T-helper 17 cell (primary cell): ENCODE measurements at places on chromosomes 5 and 9.

DNA sequence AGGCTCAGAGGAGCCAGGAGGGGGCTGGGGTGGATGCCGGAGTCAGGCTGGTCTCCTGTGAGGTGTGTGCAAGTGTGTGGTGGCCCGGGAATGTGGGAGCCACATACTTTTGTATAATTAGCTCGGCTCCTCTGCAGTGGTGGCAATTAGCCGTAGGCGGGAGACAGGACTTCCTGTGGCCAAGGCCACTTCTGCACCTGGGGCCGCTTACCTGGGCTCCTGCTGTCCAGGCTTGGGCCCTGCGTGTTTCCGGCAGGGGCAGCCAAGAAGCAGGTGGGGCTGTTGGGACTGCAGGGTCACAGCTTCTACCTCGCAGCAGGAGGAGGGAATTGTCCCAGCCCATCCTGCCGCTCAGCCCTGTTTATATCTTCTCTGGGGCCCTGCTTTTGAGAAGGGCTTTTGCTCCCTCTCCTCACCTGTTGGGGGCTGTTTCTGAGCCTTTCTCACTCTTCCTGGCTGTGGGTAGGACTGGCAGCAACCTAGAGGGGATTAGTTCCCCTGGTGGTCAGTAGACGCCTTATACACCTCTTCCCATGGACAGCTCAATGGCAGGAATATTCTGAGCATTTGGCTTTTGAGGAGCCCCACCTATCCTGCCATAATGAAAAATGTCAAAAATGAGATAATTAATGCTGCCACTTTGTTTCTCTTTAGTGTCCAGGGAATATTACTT, 145.4 kb upstream of the PITX1 start:
- DNase-seq, result no peak

DNA sequence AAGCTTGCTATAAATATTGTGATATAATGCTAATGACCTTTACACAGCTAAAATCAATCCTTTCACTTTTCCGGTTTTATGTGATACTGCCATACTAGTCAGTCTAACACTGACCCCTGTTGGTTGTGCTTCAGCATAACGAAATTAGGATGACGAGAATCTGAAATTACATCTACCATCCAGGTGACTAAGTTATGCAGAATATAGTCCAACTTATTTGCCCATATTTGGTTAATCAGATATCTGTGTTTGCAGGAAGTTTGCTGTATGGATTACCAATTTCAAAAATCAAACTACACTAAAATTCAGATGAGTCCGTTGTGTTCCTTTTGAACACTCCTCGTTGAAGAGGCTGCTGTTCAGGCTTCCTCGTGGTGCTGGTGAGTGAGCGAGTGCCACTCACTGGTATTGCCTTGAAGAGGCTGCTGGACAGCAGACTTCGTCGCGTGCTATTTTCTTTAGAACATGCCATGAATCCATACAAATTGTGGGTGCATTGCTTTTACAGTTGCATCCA, 32.5 kb downstream of the TENT4A start:
- DNase-seq, result no peak

GRCh38 chr5:74476046-74476818, 164.3 kb downstream of the ENC1 start:
- DNase-seq, result no peak

DNA sequence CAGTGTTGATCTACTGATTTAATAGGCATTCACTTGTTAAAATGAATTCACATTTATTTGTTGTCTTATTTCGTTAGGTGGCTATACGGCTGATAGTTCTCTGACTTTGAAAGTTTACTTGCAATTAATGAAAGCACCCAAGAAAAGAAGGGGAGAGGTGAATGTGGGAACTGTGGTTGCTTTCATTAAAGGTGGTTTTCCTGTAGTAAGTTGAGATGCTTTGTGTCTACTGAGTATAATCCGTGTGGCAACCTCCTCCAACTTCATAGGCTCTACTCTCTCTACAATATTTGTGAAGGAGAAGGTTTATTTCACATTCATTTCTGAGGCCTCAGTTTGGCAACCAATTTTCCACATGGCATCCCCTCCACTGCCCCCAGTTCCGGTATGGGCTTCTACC, 12.8 kb upstream of the MACIR start:
- DNase-seq, result no peak

DNA sequence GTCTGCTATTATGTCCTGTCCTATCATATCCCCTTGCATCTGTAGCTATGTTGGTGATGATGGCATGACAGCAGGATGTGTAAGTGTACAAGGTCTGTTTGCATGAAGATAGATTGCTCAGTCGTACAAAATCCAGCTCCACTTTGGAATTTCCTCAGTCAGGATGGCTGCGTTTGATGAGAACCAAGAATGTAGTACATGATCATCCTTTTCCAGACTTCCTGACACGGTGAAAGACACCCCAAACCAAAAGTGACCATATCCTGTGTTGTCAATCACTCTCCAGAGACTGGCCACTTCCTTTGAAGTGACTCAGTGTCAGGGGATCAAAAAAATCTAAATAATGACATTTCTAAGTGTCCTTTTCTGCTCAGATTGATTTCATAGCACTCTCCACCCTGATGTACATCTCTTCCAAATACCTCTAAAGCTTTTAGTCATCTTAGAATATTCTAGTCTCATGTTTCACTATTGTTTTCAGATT, 213.4 kb downstream of the PLK2 start:
- no peak for DNase-seq

DNA sequence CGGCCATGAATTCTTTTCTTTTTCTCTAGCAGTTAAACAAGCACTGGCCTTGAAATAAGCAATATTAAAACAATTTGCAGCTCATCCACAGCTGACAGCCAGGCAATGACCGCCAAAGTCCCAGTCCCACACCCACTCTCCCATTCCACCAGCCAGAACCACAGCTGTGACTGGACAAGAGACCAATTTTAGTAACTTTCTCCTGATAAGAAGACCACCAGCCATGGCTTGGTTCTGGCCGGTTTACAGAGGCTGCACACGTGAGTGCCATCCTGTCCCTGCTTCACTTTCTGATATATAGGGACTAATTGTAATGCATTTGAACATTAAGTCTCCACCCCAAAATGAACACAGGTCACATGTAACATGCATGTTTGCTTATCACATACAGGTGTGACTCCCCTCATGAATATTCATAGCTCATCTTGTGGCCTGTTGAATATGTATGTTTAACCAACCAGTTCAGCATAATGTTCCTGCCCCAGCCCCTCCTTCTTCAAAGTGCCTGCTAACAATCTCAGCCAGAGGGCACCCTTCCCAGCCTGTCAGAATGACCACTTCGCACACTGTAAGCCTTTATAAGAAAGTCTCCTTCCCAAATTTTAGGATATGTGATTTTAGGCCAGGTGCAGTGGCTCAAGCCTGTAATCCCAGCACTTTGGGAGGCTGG, 23.9 kb upstream of the FANCC start:
- DNase-seq, result no peak

GRCh38 chr9:131480258-131480657, 22.5 kb upstream of the POMT1 start:
- DNase-seq, result no peak

GRCh38 chr5:126122942-126123341, 300.3 kb upstream of the GRAMD2B start:
- no peak for DNase-seq
